RWPE2 (cell line): ENCODE measurements at places on chromosomes 7 and 10.

DNA sequence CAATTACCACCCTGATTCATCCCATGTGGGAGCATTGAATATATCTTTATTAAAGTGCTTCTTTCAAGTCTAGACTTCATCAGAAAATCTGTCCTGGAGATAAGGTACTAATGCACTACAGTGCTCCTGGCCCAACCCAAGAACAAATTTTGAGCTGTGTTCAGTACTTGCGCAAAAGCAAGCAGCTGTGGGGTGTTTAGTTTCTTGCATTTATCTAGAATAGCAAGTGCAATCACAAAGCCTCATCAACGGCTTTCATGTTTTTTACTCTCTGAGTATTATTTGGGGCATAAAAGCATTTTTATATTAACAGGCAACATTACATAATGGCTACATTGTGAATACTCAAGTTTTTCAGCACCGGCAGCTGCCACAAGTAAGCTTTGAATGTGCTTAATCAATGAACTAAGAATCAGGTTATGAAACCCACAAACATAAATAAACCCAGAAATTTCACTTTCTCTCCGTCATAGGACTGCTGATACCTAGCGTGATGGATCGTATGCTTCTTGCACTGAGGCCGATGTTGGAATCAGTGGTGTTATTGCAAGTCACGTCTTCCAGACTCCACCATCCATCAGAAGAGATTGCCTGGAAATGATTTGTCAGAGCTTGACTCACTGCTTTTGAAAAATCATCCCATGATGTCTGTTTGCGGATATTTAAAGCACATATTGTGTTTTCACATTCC, 113.1 kb downstream of the CTTNBP2 start:
- H3K4me3 ChIP-seq: no peak overlapping the region
- no peaks in the 10 kb centered on the region for H3K36me3 ChIP-seq
- no peaks in the 10 kb centered on the region for H3K4me1 ChIP-seq
- H3K27me3 ChIP-seq: no peaks in the 10 kb centered on the region
- no peak for DNase-seq

DNA sequence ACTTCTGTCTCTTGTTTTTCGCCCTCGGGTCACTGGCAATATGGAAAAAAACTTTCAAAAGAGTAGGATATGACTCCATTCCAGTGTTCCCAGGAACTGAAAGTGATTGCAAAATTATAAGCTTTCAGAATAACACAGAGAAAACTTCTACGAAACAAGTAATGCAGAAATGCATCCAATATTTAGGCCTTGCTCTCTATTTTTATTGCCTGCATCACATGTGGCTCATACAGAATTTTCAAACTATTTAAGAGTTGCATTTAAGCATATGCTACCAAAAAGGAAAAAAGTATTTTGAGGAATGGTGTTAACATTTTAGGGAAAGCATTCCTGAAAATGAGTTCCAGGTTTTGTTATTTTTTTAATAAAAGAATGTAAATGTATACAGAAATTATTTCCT, 228.0 kb downstream of the CACNB2 start:
- H3K4me1 ChIP-seq: peaks cover 6% of the 10 kb centered on the region
- H3K4me3 ChIP-seq: no peak overlapping the region
- H3K27ac ChIP-seq: no peak overlapping the region
- H3K27me3 ChIP-seq: no peaks in the 10 kb centered on the region
- DNase-seq: no peak
- H3K36me3 ChIP-seq: no peaks in the 10 kb centered on the region

- peak overlapping the region; percentile 98 for H3K27ac ChIP-seq
- peaks cover 90% of the 10 kb centered on the region for H3K36me3 ChIP-seq
- DNase-seq: no peak
- no peak overlapping the region for H3K4me3 ChIP-seq
- no peaks in the 10 kb centered on the region for H3K27me3 ChIP-seq
Observed at GRCh38 chr10:11865561-11865960, 42.4 kb downstream of the PROSER2 start.

GRCh38 chr7:124399941-124400340, 365.7 kb downstream of the GPR37 start:
- H3K4me1 ChIP-seq: no peaks in the 10 kb centered on the region
- no peak overlapping the region for H3K4me3 ChIP-seq
- peaks cover 2% of the 10 kb centered on the region for H3K27me3 ChIP-seq
- no peak for DNase-seq
